ENCODE measurements at places on chromosomes 1 and 21.
A peak's percentile ranks its signal among the peaks of the same experiment; 100 is the strongest.

GRCh38 chr1:242225767-242226573 is 227.1 kb upstream of the MAP1LC3C start:
- no peak for DNase-seq

DNA sequence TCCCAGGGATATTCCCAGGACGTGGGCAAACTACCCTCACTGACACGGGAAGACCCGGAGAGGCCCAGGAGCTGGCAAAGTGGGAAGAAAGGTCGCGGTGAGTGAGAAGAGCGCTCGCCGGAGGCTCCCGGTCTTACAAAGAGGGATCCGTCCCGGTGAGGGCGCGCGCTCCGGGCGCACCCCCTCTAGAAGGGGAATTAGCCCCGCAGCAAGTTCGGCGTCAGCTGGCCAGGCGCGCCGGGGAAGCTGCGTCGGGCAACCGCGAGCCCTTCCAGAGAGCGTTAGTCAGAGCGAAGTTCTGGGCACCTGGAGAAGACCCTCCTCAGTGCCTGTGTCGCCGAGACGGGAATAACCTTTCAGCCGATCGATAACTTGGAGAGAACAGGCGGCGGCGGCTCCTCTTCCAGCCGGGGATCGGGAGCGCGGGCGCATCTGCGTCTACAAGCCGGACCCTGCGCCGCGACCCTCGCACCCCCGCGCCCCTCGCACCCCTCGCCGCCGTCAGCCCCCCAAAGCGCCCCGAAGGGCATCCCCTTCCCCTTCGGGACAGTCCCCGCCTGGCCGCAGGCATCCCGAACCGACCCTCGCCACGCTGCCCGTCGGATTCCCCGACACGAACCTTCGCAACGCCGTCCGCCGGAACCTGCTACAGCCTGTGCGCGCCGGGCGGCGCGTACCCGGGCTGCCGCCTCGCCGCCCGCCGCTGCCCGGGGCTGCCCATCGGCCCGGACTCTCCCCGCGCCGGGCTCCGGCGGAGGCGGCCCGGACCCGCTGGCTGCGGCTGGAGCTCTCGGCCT is 485 bp downstream of the SIPA1L2 start:
- no peak for DNase-seq

GRCh38 chr1:89622895-89623294 is 10.0 kb upstream of the LRRC8C start:
- no peak for DNase-seq

- DNase-seq: no peak
Measured at GRCh38 chr1:156711011-156711817, 5.8 kb upstream of the CRABP2 start.

DNA sequence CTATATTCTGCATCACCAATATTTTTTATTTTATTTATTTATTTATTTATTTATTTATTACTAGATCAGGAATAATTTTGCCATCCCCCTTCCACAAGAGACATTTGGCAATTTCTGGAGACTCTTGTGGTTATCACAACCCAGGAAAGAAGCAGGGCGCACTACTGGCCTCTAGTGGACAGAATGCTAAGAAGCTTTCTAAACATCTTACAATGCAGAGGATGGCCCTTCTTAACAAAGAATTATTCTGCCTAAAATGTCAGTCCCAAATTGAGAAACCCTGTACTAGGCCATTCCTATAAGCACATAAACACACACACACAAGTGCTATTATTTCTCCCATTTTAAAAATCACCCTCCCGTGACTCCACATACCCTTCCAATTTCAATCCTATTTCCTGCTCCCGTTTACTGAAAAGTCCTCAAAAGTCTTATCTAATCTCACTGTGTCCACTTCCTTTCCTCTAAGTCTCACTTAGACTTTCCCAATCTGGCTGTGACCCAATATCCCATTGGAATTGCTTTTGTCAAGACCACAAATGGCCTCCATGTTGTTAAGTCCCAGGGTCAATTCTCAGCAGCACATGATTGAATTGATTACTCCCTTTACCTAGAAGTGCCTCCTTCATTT is 43.7 kb upstream of the RNF11 start:
- peak; percentile 7 for DNase-seq

DNA sequence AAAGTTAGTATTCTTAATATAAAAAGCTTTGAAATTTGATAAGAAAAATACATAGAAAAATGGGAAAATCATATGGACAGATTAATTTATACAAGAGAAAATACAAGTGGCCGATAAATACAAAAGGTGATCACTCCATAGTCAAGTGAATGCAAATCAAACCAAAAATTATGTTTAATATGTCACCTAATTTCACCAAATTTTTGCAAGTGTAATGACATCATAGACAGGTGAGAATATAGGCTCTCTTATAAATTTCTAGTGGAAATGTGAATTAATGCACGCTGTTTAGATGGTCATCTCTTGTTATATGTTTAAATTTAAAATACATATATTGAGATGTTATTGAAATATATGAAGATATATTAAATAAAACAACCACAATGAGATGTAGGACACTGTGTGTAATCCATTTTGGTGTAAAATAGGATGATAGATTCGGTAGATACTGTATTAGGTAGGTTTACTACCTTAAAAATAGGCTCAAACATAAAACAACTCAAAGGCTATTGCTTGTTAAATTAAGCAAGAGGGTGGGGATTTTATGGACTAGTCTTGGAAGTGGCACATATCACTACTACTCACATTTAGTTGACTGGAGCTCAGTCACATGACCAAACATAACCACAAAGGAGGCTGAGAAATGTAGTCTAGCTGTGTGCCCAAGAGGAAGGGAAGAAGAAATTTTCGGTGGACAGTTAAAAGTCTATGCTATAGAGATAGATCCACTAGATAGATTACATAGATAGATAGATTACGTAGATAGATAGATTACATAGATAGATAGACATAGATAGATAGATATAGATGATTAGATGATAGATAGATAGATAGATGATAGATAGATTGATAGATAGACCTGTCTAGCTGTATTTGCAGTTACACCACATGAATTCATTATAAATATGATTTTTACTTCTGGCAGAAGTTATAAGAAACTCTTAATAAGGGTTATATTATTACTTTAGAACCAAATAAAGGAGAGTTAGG is 9.2 kb downstream of the INSL5 start:
- no peak for DNase-seq

GRCh38 chr1:246036175-246036574 is 470.9 kb downstream of the SMYD3 start:
- no peak for DNase-seq

DNA sequence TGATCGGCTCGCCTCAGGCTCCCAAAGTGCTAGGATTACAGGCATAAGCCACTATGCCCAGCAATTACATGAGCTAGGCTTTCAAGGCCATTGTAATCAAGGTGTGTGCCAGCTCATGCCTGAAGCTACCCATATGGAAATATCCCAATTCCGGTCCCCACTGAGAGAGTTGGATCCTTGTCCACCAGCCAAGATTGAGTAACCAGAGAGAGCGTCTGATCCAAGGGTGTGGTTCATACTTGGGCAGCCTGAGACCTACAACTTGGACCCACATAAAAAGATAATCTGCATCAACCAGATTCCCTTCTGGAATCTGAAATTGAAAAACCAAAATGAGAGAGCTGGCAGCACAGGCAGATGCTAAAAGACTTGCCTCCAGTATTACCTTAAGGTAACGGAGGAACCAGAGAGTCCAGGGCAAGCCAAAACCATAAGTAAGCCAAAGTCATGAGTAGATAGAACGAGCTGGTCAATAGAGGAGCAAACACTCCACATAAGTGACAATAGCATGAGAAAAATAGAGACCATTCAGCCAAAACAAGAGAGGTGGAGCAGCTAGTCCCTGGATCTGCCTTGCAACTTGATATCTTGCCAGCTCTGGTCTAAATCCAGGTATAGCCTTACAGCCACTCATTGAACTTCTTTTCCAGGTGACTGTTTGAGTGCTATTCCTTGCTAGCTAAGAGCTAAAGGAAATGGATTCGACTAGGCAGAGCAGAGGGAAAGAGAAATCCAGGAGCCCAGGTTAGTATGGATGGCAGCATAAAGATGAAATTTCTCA is 63.8 kb upstream of the ATP1A1 start:
- no peak for DNase-seq

DNA sequence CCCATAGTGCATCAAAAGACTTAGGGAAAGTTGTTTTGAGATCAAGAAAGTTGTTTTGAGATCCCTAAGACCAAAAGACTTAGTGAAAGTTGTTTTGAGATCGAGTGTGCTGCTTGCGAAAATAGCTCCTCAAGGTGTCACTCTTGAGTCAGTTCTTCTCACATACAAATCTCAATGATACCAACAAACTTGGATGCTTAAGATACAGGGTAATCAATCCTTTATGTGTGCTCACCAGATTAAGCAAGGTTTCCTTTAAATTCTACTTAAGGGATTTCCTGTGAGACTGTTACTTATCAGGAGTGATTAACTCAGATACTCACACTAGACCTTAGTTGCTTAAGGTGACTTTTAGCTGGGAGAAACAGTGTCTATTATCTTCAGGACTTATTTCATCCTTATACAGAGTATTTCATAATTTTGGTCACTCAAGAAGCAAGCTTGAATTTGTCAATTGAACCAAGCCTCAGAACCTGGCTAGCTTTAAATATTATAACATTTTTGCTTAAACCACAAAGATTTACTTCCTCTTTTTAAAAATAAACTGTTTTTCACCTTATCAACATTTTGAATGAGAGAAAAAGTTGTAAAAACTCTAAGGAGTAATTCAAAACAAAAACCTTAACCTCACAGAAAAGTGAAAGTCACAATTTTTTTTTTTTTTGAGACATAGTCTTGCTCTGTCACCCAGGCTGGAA is 8.0 kb upstream of the RLF start:
- peak; percentile 4 for DNase-seq

- DNase-seq: no peak
Measured at GRCh38 chr1:72568113-72568512, 285.8 kb upstream of the NEGR1 start.

DNA sequence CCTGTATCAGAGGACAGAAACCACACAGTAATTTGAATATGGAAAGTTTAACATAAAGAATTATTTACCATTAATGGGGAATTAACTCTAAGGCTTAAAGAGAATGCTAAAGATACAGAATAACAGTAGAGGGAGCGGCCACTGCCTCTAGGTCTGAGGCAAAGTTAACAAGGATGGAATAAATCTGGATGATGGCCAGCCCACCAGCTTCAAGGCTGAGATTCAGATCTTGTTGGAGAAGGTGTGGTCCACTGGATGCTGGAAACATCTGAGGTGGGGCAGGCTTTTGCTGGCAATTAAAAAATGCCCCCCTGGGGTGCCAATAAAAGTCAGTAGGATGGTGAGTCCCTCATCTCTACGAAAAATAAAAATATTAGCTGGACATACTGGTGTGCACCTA is 29.4 kb downstream of the ZMYM4 start:
- DNase-seq: no peak

GRCh38 chr1:210292231-210292871 is 36.4 kb upstream of the HHAT start:
- no peak for DNase-seq

DNA sequence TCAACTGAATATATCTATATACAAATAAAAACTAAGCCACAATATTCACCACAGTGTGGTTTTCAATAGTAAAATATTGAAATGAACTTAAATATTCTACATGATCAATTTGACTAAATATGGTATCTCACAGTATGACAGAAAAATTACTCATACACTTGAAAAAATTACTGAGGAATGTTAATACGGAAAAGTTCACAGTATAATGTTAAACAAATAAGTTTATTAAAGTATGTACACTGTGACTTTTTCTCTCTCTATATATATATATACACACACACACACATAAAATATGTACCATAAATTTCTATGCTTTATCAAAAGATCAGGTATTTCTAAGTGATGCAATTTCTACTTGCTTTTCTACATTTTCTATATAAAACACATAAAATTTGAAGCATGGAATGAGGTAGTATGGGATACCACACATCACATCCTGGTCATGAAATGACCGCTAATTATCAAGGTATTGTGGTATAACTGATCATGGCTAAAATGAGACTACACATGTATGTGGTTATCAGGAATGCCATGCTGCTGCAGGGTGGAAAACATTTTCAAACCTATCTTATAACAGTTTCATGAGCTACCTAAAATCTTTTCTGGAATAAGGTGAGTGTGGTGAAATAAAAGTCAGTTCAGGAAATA is 102.3 kb downstream of the CDC42BPA start:
- DNase-seq: no peak

DNA sequence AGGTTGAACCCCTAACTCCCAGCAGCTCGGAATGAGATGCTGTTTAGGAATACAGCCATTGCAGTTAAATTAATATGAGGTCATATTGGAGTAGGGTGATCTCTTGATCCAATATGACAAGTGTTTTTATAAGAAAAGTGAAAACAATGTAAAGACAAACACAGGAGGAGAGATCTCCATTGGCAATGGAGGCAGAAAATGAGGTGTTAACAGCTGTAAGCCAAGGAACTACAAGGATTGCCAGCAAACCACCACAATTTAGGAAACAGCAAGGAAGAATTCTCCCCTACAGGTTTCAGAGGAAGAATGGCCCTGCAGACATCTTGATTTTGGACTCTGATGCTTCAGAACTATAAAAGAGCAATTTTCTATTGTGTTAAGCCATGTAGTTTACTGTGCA is 774.3 kb downstream of the MRPL39 start:
- no peak for DNase-seq

DNA sequence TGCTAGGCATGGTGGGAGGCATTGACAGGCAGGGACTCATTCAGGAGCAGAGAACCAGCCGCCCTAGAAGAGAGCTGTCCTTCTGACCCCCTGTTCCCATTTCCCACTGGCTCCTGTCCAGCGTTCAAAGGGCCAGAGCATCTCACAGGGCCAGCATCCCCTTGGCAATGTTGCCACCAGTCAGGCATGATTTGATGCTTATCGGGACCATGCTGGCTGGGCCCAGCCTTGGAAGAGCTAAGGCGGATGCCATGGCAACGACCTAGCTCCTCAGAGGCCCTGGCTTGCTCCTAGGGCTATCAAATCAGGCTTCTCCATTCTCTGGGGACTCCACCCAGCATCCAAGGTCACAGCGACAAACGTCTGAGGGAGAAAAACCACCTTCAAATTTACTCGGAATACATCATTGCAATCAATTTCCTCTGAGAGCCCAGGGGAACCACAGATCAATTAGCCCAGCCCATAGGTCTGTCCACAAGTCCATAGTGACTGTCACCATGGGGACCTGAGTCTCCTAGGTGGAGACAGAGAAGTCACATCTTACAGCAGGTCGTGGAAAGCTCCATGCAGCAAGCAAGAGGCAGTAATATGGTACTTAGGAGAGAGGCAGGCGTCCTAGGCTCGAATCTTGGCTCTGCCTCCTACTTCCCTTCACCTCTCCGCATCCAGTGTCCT is 14.1 kb upstream of the VWA5B1 start:
- no peak for DNase-seq

DNA sequence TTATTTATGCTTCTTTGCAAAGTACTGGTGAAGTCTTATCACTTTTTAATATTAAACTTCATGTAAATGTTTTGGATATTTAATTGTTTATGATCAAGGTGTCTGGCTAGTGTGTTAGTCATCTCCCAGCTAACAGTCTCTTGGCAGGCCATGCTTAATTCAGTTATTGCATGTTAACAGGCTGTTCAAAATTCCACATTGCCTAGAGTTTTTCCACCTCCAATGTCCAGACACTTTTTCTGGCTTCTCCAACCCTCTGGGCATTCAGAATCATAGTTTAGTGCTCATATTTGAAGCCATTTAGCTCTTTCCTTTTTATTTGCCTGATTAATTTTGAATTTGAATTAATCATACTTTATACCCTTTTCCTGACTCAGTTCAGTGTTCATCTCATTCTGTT is 69.2 kb downstream of the OLFML2B start:
- DNase-seq: no peak

All from activated CD4-positive, CD25-positive, alpha-beta regulatory T cell treated with anti-CD3 and anti-CD28 coated beads, Interleukin-2, amount 50 U/mL, for 16 hours (primary cell).